ENCODE measurements at places on chromosomes 1 and 21.

- DNase-seq = no peak
Observed at GRCh38 chr1:185785586-185785985, 51.4 kb downstream of the HMCN1 start.

DNA sequence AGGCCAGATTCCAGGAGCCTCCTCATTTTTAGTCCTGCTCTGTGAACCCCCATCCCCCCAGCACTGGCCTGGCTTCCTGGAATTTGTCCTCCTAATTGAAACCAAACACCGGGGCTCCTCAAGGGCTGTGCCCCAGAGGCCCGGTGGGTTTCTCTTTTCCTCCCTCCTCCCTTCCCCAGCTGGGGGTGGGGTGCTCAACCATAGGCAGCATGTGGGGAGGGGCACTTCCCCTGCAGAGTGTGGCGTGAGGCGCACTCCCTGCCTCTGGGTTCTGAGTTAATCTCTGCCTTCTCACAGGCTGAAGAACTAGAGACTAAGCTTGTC, 67.5 kb upstream of the ACOT11 start:
- no peak for DNase-seq

DNA sequence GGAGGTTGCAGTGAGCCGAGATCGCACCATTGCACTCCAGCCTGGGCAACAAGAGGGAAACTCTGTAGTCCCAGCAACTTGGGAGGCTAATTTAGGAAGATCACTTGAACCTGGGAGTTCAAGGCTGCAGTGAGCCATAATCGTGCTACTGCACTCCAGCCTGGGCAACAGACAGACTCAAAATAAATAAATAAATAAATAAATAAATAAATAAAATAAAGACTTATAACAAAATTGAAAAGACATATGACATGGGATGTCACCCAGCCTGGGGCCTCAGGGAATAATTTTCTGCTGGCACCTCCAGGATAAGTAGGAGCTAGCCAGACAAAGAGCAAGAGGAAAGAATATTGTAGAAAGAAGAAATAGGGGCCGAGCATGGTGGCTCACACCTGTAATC, 77.9 kb upstream of the PUM1 start:
- DNase-seq = no peak

DNA sequence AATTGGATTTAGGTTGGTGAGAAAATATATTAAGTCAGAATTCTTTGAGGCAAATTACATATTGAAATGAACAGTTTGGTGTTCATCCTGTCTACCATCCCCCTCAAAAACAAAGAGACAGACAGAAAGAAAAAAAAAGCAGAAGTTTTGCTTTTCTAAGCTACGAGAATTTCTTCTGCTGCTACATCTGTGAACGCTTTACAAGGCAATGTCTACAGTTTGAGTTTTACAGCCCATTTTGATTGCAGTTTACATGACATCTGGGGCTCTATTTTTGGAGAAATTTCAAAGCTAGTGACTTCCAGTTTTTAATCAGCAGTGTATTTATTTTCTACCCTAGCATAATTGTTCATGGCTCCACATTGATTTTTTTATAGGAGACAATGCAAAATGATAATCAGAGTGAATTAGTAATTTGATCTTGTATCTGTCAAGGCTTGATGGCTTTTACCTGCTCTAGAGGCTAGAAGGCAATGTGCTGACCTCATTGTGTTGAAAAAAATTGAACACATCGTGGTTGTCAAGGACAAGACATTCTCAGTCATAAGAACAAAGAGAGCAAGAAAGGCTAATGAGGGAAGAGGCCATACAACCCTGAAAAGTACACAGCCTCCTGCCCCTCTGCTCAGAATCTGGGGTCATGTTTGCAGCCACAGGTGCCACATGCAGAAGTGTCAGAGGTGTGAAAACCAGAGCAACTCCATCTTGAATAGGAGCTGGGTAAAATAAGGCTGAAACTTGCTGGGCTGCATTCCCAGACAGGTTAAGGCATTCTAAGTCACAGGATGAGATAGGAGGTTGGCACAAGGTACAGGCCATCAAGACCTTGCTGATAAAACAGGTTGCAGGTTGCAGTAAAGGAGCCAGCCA, 201.0 kb upstream of the CAMK1G start:
- DNase-seq = no peak

- DNase-seq = no peak
Observed at GRCh38 chr1:21614419-21615115, 54.6 kb downstream of the RAP1GAP start.

DNA sequence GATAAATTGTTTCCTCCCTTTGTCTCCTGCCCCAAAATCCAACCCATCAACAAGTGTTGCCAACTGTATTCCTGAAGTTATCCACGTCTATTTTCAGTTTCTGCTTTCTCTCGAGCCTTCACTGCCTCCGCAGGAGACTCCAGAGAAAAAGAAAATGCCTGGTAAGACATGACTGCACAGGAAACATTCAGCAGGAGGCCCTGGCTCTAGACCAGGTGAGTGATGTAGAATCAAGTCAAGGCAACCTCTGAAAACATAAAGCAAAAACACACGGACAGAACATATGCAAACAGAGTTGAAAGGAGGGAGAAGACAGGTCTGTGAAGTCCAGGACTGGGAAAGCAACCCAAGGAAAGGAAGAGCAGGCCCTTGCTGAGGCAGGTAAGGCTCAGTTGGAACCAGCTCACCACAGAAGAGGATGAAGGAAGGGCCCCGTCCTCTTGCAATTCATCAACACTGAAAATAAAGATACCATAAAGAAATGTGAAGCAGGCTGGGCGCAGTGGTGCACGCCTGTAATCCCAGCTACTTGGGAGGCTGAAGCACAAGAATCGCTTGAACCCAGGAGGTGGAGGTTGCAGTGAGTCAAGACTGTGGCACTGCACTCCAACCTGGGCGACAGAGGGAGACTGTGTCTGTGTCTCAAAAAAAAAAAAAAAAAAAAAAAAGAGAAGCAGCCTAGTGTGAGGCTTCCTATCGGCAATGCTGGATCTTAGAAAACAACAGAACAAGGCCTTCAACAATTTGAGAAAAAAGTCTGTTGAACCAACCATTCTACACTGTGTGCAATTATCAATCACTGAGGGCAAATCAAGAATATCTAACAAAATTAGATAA, 8.8 kb downstream of the NOL9 start:
- no peak for DNase-seq

DNA sequence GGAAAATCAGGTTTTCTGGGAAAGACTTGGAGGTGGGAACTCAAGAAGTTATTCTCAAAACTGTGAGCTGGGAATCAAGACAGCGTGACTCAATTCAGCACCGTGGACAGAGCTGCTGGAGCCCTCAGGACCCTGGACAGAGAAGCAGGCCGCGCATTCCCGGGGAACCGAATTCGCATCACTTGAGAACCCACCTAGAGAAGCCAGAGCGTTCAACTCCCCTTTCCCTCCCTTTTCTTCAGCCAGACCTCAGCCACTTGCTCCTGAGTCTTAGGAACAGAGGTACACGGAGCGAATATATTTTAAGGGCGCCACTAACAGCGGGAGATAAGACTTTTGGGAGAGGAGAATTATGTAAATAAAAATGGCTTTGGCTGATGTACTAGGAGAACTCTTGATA, 2.0 kb upstream of the LIN28A start:
- DNase-seq = no peak

DNA sequence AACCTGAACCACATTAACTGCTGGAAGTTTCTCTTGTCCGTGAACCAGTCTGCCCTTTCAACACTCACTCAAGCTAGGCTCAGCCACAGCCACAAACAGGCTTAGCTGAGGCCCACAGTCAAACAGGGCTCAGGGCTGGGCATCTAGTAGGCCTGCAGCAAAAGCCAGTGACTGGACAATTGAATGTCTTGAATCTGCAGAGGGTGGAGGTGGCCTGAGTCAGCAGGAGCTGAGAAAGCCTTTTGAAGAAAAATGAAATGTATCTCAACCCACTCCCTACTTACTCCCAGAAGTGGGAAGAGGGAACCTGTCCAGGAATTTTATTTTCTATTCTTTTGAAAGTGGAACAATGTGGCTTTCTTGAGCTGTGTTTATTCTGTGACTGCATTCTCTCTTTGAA, 95.4 kb downstream of the PTPRU start:
- DNase-seq = no peak

GRCh38 chr1:206540044-206540780, 32.9 kb downstream of the RASSF5 start:
- DNase-seq = no peak

DNA sequence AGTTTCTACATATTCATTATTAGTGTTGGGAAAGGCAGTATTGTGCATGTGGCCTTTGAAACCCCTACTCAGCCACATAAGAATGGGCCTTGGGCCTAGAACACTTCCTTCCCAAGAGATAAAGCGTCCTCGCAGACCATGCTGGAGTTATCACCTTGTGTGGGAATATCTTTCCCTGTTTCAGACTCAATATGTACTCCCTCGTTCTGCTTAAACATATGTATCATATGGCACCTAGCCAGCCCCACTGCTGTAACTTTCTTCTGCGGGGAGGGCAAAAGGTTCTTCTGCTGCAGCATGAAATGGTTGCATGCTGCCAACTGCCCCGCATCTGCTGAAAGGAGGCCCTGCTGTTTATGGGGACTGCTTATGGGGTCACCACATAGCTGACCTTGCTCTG, 92.0 kb downstream of the CRB1 start:
- no peak for DNase-seq
